ENCODE measurements at places on chromosomes 1 and 21.
A peak's percentile ranks its signal among the peaks of the same experiment; 100 is the strongest.

DNA sequence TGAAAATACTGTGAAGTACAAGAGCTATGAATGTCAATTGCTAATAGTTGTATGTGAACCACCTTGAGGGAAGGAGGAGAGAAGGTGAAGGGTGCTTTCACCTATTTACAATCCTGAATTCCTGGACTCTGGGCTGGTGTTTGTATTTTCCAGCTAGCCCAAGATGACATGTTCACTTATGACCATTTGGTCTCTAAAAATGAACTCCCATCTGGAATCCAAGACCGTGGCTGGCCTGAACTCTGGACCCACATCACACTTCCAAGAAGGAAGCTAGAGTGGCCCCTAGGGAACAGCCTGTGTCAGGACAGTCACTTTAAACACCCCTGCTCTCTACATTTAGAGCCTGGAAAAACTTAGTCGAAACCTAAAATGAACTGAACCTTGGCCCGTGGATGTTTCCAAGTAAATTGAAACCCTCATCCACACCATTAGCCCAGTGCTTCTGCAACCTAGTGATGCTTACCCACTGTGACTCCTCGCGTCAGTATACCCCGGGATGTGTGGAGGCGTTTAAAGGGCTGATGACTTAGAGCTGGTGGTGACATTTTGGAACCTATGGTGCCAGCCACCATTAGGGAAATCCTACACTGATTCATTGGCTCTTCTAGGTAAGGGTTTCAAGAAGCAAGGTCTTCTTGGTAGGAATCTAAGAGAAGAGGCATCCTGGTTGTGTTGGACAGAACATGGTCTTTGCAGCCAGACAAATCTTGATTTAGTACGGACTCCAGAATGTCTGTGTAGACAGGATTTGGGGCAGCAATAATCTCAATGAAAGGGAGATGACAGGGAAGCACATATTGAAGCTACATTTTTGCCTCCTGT lies 171.5 kb upstream of the IRF2BP2 start:
- peak; percentile 39 for DNase-seq

DNA sequence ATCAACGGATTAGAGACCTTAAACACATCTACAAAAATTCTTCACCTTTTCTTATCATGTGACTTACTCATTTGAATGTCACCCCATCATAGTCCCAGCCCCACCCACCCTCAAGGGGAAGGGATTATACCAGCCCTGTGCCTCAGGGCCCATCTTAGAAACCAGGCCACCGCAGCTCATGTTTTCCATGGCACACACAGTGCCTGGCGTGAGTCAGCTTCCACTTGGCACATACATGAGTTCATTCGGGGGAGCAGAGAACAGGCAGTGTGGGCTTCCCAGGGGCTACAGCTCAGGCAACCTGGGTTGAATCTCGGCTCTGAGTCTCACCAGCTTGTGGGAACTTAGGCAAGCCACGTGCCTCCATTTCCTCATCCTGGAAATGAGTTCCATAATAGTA lies 310.6 kb downstream of the NPHP4 start:
- no peak for DNase-seq

DNA sequence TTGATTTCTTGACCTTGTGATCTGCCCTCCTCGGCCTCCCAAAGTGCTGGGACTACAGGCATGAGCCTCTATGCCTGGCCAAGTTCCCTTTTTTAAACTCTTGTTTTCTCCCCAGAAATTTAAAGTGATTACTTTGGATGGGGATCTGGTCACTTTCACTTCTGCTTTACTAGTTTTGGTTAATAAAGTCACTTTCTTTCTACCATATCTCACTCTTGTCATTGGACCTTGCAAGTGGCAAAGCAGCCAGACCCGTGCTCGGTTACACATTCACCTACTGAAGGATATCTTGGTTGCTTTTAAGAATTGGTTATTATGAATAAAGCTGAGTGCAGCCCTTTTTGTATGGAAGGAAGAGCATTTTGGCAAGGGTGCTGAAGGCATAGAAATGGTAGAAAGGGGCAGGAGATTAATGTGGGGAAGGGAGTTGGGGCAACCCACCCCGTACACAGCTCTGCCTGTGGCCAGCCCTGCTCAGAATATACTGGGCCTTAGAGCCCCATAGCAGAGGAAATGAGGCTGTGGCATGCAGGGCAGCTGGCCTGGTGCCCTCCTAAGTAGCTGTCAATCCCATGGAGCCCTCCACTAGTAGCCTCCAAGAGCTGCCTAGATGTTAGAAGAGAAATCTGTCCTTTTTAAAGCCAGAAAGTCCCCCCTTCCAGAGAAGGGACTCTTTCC lies 40.7 kb downstream of the CD2 start:
- DNase-seq: no peak

- DNase-seq: no peak
These were observed 193.9 kb upstream of the SNX7 start for GRCh38 chr1:98467586-98467985.

- DNase-seq: no peak
These were observed 36.4 kb upstream of the TRABD2B start for GRCh38 chr1:48033495-48034045.

- peak; percentile 35 for DNase-seq
These were observed 25.7 kb upstream of the KCNC4 start for GRCh38 chr1:110184446-110184845.

DNA sequence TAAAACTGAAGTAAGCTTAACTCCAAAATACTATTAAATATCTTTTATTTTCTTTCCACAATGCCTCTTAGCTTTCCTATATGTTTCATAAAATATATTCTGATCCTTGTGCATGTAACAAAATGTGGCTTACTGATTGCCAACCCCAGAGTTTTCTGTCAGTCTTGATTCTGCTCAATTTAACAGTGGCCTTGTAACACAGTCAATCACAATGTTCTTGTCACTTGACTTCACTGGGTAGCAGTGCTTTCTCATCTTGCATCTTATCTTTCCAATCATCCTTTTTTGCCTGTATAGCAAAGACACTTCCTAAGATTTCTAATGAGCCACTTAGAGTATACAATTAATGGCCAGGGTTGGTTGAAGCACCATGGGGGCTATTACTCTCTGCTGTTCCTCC lies 19.9 kb upstream of the BRINP3 start:
- DNase-seq: no peak

- DNase-seq: no peak
These were observed 32.8 kb downstream of the PADI6 start for GRCh38 chr1:17404820-17405219.

GRCh38 chr1:211764701-211765100 lies 65.9 kb downstream of the LPGAT1 start:
- no peak for DNase-seq

- no peak for DNase-seq
These were observed 21.6 kb downstream of the AADACL4 start for GRCh38 chr1:12665511-12665910.

GRCh38 chr1:59731591-59731990 lies 83.2 kb upstream of the HOOK1 start:
- DNase-seq: no peak

GRCh38 chr1:228176461-228177182 lies 11.0 kb downstream of the IBA57 start:
- DNase-seq: no peak

DNA sequence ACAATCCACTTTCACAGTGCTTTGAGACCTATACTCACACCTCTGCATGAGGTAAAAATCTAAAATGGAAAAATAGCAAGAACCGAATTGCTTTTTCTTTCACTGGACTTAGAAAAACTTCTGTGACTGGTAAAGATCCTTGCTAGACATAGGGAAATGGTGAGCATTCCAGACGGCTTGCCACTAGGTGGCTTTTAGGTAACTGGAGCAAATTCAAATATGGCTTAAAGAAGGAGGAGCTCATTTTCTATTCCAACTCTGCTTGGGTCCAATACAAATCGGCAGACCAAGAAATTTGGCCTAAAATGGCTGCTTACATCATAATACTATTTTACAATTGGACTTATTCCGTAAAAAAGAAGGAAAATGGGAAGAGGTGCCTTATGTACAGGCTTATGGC lies 977.9 kb downstream of the ADGRL2 start:
- DNase-seq: no peak

All from erythroblast (primary cell).